ENCODE measurements at places on chromosomes 7 and 10.

DNA sequence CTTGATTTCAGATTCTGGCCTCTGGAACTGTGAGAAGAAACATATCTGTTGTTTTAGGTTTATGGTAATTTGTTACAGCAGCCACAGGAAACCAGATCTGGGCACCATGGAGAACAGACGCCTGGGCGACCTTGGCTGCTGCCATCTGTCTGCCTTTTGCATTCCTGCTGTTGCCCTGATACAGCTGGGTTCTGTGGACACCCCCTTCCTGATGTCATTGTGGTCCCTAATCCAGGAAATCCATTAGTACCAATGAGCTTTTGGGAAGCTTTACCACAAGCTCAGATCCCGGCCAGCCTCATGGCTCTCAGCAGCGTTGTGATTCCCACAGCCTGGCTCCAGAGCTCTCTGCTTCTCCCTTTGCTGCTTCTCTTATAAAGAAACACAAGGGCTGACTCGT is 174.2 kb upstream of the NPS start:
- no peak for DNase-seq

- no peak for DNase-seq
Measured at GRCh38 chr7:150686030-150686631, 625 bp downstream of the GIMAP2 start.

DNA sequence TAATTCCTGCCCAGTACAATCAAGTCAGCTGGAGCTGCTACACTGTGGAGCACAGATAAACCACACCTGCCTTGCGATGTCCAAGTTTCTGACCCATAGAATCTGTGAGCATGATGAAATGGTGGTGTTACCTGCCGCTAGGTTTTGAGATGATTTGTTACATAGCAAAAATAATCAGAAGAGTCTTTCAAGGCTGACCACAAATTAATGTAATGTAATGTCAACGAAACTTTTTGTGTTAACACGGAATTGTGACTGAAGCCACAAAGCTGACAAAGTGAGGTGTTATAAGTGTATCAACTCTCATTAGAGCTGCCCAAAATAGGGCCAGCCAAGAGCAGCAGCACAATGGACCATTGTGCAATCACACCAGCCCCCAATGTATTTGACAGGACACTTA is 75.7 kb downstream of the AHR start:
- no peak for DNase-seq

- DNase-seq, result no peak
Measured at GRCh38 chr7:30502470-30503251, 2.0 kb downstream of the GGCT start.

DNA sequence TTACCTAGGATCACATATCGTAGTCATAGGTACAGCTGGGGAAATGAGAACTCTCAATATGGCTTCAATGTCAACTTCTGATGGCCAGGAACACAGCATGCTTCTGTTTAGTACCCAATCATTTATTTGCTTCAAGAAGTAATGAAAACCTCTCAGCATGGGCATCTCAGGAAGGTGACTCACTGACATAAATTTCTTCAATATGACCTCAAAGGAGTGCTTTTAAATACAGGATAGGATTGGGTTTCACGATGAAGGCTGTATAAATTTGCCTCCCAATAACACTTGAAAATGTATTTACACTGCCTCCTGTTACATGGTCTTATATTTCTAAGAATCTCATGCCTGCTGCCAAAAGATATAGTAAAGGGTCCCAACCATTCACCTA is 15.1 kb downstream of the ITGA8 start:
- no peak for DNase-seq

DNA sequence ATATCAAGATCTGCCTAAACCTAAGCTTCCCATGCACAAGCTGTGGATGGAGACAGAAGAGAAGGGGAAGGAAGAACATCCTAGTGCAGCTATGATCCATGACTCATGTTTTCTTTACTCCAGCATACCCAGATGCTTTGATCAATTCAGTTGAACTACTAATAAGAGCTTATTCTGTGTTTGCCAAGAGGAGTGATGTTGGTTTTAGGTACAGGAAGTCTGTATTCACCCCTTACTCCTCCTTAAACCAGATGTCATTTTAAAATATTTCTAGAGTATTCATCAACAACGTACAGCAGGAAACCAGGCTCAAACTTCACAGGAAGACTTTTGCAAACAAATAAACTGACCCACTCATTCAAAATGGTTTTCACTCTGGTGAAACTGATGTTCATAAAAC is 29.2 kb downstream of the PANK1 start:
- no peak for DNase-seq

DNA sequence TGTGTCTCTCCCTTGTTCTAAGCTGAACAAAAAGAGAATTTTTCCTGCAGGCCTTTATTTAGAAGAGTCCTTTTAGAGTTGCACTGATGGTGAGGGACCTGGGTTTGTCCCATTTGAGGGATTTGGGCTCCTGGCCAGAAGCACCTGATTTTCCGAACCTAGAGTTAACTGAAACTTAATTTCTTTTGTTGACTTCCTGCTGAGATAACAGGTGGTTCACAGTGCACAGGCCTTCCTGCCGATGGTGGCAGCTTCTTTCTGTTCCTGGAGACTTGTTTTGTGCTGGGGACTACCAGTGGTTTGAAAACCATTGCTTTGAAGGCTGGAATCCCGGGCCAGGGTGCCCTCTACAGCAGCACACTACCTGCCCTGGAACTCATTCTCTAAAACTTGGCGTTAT is 99.2 kb downstream of the SUGCT start:
- no peak for DNase-seq

DNA sequence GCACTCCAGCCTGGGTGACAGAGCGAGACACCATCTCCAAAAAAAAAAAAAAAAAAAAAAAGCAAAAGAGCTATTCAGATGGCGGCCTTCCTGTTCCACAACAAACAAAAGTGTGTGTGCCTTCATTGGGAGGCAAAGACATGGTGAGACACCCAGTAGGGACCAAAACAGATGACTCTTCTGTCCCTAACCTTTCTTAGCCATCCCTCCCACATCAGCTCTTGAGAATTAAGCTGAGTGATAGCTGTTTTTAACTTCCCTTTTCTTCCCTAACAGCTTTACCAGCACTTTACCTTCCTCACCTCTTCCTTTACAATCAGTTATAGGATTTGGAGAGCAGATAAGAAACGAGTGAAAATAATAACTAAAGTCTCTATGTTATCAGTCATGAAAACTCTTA is 48.2 kb downstream of the ARMH3 start:
- DNase-seq, result no peak

GRCh38 chr10:25839683-25840082 is 94.3 kb upstream of the MYO3A start:
- DNase-seq, result no peak

DNA sequence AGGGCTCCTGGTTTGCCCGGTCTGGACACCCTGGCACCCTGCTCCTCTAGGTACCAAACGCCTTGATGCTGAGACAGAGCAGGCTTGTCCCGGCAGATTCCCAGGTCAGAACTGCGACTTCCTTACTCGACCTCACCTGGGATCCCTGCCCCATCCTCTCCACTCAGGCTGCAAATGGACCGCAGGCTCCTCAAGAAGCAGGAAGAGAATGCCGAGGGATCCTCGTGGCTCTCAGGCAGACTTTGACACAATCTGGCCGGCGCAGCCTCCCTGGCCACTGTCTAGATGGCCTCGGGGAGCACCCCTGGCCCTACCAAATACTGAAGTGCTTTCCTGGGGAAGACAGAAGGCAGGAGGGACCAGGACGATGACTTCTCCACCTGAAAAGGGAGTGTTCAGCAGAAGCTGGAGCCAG is 421 bp upstream of the NODAL start:
- no peak for DNase-seq

DNA sequence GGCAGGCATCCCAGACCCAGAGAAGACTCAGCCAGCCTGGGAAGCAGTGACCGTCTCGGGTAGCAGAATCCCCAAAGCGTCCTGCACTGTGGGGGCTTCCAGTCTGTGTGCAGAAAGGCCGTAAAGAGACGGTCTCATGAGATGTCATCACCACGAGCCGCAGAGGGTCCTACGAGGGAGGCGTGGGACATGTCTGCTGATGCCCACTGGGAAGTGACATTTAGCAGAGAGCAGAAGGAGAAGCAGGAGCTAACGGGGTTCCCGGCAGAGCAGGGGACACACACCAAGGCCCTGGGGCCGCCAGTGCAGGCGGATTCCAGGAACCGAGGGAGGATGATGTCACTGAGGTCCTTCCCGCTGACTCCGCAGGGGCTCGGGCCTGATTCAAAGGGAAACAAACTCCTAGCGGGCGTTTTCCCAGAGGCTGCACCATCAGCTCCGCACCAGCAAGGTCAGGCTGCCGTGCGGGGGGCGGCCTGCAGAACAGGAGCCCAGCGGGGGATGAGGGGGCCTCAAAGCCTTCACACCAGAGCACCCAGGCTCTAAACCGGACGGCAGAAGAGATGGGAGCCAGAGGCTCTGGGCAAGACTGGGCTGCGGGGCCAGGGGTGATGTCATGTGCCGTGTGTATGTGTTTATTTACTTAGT is 85.4 kb upstream of the PDGFA start:
- no peak for DNase-seq

DNA sequence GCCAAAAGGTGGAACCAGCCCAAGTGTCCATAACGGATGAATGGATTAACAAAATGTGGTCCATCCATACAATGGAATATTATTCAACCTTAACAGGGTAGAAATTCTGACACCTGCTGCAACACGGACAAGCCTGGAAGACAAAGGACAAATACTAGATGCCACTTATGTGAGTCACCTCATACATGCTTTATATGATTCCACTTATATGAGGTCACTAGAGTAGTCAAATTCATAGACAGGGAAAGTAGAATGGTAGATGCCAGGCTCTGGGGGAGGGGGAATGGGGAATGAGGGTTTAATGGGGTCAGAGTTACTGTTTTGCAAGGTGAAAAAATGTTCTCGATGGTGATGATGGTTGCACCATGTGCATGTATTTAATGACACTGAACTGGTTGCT is 34.0 kb upstream of the CYTH3 start:
- DNase-seq, result no peak

GRCh38 chr7:55400191-55400590 is 35.1 kb downstream of the LANCL2 start:
- DNase-seq, result no peak

DNA sequence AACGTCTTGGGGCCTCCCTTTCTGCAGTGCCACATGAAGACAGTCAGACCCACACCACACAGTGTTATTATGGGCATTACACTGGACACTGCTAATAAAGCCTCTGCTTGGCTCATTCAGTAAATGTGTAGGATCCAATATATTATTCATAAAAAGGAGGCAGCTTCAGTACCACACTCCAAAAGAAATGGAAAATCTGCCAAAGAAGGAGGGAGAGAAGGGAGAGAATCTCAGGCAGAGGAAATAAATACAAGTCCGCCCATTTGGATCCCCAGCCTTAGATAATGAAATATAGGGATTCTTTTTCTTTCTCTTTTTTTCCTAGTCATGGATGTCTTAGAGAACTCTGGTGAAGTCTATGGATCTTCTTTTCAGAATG is 162.2 kb downstream of the ELMO1 start:
- DNase-seq, result no peak

GRCh38 chr10:112536663-112537062 is 89.6 kb downstream of the VTI1A start:
- no peak for DNase-seq

- DNase-seq, result no peak
Measured at GRCh38 chr7:118182593-118183427, 1.2 kb upstream of the LSM8 start.

DNA sequence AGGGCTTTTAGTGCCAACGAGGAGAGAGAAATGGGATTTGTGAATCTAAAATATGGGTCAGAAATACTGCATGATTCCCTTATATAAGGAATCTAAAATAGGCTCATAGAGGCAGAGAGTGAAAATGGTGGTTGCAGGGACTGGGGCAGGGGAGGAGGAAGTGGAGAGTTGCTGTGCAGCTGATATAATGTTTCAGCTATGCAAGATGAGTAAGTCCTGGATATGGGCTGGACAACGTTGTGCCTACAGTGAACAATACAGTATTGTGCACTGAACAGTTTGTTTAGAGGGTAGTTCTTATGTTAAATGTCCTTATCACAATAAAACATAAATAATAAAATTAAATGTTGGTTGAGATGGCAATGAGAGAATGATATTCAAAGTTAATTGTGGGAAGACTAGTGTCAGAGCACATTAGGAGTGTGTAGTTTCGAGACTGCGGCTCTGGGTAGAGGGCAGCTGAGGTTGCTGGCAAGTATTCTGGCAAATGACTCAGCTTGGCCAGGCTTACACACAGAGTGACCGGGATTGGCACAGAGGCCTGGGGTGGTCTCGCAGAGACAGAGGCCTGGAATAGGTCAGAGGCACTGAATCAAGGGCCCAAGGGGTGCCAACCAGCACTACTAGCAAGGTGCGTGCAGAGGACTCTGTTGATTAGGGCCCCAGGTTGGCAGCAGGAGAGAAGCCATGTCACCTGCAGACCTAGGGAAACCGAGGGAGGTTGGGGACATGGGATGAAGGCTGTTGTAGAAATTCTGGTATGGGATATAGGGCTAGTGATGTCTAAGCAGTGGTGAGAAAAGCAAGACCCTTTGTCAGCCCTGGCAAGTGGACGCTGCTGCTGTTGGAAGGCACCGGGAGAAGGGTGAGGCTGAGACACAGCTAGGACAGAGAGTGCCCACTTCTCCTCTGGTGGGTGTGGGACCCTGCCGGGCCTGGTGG is 2.8 kb upstream of the DEPP1 start:
- no peak for DNase-seq

DNA sequence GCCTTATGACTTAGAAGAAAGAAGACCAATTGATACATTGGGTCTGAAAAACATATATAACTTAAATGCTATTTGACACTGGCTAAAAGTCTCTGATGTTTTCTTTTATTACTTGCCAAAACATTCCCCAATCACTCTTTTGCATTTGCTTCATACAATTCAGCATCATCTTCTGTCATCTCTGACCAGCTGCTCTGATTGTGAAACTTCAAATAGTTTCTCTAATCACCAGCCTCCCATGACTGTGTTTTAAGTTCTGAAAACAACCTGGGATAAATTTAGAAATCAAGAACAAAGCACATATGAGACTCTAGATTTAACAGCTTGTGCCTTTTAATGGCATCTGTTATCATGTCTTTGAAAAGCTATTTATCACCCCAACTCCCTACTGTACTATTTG is 208.4 kb upstream of the KCND2 start:
- DNase-seq, result no peak

DNA sequence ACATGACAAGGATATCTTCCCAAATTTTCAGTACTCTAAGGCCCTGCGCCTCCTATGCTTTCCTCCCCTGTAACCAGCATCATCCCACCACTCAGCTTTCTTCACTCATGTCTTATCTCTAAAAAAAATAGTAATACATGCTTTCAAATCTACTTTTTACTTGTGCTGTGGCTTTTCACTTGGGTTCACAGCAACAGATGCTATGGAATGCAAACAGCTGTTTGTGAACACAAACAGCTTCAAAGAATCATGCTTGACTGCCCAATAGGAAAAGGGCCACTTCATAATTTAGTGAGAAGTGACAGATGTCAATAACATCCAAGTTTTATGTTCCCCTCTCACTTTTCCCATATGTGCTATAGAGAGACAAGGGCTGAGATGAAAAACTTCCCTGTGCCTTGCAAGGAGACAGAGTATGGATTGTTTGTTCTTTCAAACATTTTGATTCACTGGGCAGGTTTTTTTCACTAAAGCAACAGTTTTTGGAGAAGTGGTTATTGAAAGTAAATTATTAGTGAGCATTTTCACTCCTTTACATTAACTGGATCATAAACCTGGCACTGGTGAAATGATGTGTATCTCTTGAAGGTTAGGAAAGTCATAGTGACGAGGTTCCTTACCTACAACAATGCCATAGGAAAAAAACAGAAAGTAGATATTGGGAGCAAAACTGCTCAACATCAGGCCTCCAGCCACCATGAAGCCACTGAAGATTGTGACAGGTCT is 37.3 kb downstream of the SLC16A9 start:
- DNase-seq, result no peak

Measured in stimulated activated CD4-positive, alpha-beta T cell treated with anti-CD3 and anti-CD28 coated beads, Interleukin-12 subunit alpha, Interleukin-12 subunit beta, amount 100 ng/mL, for 48 hours (primary cell).